Testis (tissue), 5 donors: ENCODE measurements at places on chromosomes 16 and 17. TPM values are rescaled to one million over a fixed set of nuclear protein-coding genes. Genes with fewer than 3 reads are reported as not detected.

DNA sequence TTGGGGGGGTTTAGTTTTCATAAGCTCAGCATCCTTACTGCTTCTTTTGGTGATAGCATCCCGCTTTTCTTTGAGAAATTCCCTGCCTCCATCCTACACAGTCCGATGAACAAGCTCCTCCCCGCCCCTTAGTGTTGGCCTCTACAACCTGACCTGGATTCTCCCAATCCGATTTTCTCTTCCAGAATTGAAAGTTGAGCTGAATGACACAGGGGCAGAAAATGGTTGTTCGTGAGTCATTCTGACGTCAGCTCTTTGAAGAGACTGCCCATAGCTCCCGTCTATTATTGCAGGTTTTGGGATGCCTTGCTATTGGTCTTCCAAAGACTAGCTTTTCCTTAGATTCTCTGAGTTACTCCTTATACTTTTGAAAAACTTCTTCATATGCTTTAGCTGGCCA lies 279.7 kb downstream of the SLC39A11 start:
- DNase-seq: no peak
- no peaks in the 10 kb centered on the region for H3K4me1 ChIP-seq
- no peaks in the 10 kb centered on the region for H3K36me3 ChIP-seq
- no peak overlapping the region for H3K27ac ChIP-seq

DNA sequence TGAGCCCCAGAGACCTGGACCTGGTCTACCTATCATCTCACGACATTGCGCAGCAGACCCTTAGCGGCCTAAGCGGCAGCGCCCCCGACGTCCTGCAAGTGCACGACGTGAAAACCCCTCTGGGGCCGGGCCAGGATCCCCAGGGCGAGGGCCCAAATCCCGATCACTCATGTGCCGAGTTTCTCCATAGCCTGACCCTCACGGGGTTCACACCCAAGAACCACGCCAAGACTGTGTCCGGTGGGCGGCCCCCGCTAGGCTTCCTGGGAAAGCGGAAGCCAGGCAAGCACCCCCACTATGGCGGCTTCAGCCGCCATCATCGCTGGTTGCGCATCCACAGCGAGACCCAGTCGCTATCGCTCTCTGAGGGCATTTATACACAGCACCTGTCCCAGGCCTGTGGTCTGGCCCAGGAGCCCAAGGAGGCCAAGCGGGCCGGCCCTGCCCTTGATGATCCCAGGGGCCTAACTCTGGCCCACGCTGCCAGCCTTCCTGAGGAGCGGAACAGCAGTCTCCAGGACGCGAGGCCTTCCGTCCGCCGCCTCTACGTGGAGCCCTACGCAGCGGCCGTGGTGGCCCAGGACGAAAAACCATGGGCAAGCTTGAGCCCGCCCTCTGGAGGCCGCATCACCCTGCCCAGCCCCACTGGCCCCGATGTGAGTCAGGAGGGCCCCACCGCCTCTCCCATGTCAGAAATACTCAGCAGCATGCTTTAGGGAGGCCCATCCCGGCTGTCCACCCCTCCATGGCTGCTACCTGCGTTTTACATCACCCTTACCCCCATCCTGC lies 82.8 kb upstream of the NOG start:
- H3K4me1 ChIP-seq: no peaks in the 10 kb centered on the region
- no peaks in the 10 kb centered on the region for H3K36me3 ChIP-seq
- H3K27ac ChIP-seq: no peak overlapping the region
- H3K4me3 ChIP-seq: peak overlapping the region; percentile 60
- no peaks in the 10 kb centered on the region for H3K27me3 ChIP-seq

The ITGB3 gene
- total RNA-seq: 6.9 TPM

The CD300A gene
- total RNA-seq: 2.4 TPM

The RCVRN gene
- total RNA-seq: 0.50 TPM

The TNFRSF17 gene
- total RNA-seq: 3.2 TPM
